ENCODE measurements at places on chromosomes 7 and 10.

DNA sequence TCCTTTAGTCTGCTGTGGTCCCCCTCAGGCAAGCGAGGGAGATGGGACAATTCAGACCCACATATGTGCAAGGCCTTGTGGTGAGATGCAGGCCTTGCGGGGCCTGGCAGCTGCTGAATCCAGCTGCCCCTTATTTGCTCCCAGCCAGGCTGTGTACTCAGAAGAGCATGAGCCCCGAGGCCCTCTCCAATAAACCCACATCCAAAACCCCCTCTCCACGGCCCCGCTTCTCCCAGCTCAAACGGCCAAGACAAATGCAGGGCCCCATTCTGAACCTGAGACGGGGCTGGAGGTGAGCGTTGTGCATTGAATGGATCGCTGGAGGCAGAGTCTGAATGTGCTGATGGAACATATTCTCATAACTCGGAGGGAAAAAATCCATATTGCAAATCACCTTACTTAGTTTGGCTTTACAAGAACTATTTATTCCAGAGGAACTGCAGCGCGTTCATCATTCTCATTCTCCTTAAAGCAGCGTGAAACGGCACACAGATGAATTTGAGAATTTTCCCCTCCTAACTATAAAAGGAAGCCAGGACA lies 169.2 kb upstream of the LYZL2 start:
- H3K4me3 ChIP-seq: no peak overlapping the region
- no peaks in the 10 kb centered on the region for H3K36me3 ChIP-seq
- no peak overlapping the region for H3K27ac ChIP-seq
- no peak for DNase-seq

DNA sequence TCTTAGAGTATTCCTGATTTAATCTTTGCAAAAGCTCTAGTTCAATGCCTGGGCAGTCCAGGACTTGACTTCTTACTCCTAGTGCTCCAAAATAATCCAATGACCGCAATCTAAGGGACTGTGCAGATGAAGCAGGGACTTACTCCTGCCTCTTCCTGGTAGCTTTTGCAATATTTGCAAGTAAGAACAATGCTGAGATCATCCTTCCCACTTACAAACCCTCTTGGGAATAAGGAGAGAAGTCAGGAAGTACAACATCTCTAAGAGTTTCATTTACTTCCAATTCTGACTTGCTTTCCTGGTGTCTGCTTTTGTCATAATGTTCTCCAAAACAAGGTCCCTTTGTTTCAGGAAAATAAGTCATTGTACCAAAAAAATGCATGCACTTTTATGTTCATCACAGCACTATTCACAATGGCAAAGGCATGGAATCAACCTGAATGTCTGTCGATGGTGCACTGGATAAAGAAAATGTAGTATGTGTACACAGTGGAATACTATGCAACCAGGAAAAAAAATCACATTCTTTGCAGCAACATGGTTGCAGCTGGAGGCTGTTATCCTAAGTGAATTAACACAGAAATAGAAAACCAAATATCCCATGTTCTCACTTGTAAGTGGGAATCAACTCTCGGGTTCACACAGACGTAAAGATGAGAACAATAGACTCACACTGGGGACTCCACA lies 7.1 kb upstream of the KCNMA1 start:
- H3K27me3 ChIP-seq: peaks cover 26% of the 10 kb centered on the region
- H3K4me1 ChIP-seq: no peaks in the 10 kb centered on the region
- no peak for DNase-seq
- no peak overlapping the region for H3K27ac ChIP-seq

- no peaks in the 10 kb centered on the region for H3K36me3 ChIP-seq
- H3K4me3 ChIP-seq: no peak overlapping the region
- H3K4me1 ChIP-seq: no peaks in the 10 kb centered on the region
- no peak for DNase-seq
- H3K27ac ChIP-seq: no peak overlapping the region
- H3K27me3 ChIP-seq: no peaks in the 10 kb centered on the region
Measured at GRCh38 chr7:110050785-110051184, 1040.1 kb upstream of the LRRN3 start.

- H3K27me3 ChIP-seq: peaks cover 7% of the 10 kb centered on the region
- no peak overlapping the region for H3K4me3 ChIP-seq
- H3K27ac ChIP-seq: no peak overlapping the region
- H3K4me1 ChIP-seq: peaks cover 17% of the 10 kb centered on the region
Measured at GRCh38 chr7:42883950-42884349, 27.9 kb downstream of the C7orf25 start.

DNA sequence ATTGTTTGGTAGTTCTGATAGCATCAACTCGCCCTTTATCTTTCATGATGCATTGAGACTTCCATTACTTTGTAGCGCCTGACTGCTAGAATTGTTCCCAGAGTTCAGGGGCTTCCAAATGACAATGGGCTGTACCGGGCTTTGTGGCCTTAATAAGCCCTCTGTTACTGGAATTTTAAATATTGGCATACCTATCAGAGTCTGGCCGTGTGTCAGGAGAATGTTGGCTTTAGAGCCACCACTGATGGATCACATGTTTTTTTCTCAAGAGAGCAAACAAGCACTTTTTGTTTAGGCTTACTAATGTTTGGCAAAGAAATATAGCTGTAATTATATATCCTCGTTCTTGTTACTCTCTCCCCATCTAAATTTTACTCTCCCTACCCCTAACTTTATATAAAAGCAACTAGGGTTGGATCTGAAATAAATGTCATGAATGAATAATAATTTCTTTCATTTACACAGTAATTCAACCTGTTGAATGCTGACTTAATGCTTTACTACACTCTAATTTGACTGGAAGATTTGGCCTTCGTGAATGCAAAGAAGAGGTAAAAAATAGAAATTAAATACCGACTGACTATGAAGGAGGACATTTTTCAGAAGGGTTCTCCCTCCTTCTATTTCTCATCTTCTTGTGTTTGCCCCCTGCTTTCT lies 396.7 kb downstream of the AUTS2 start:
- H3K27me3 ChIP-seq: no peaks in the 10 kb centered on the region
- no peaks in the 10 kb centered on the region for H3K4me1 ChIP-seq
- H3K4me3 ChIP-seq: no peak overlapping the region
- H3K27ac ChIP-seq: no peak overlapping the region

DNA sequence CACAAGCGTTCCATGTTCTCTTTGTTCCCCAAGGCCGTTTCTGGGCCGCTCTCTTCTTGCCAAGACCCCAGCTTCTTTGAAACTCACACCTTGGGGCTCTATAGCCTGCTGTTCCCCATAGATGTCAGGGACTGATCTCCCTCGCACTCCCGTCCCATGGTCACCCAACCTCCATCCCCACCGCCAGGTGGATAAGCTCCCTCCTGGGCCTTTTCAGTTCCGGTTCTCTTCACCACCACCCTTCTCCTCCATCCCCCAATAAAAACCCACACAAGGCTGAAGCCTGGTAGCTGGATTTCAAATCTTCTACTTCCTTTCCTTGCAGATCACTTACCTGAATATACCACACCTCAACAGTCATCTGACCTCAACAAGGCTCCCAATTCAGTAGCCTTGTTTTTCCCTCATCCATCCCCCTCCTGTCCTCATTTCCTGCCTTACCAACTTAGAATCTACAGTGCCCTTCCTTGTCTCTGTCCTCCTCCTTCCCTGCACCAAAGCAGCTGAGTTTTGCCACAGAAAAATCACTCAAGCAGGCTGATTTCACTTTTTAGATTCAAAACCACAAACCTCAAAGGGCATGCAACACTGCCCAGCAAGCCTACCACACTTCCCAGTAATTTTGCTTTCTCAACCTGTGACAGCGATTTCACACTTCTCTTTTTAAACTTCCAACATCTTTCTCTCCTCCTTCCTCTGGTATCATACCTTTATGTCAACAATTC lies 7.7 kb downstream of the SLC37A3 start:
- H3K36me3 ChIP-seq: peaks cover 4% of the 10 kb centered on the region
- peaks cover 1% of the 10 kb centered on the region for H3K4me1 ChIP-seq
- peak; percentile 24 for DNase-seq
- H3K27ac ChIP-seq: no peak overlapping the region

DNA sequence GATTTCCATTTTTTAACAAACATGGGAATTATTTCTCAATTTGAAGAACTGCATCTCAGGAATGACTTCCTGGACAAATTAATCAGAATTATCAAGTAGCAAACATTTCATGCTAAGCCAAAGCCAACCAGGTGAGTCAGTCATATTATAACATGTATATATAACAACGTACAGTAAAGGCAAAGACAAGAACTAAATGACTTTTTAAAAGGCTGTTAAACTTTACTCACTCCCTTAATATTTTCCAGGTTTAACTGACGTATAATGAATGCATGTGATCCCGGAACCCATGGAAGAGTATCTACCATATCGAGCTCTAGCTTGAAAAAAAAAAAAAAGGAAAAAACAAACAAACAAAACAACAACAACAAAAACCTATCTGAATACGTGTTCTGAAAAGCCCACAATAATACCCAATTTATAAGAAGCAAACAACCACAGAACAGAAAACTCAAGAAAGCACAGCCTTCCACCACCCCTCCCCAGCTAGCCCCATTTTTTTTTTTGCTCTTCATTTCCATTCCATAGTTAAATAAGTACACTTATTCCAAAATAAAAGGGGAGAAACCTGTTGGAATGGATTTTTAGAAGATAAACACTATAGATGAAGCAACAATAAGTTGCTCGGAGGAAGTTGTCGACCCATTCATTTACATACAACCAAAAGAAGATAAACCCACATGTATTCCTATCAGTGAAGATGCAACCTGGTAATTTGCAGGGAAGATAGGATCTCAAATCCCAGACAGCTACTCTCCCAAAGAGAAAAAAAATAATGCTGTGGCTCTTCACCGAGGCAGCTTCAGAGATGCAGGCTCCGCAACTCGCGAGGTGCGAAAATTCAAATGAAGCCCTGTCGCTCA lies 537 bp downstream of the NAPEPLD start:
- peak overlapping the region; percentile 96 for H3K27ac ChIP-seq
- H3K27me3 ChIP-seq: no peaks in the 10 kb centered on the region
- H3K4me1 ChIP-seq: peaks cover 35% of the 10 kb centered on the region

DNA sequence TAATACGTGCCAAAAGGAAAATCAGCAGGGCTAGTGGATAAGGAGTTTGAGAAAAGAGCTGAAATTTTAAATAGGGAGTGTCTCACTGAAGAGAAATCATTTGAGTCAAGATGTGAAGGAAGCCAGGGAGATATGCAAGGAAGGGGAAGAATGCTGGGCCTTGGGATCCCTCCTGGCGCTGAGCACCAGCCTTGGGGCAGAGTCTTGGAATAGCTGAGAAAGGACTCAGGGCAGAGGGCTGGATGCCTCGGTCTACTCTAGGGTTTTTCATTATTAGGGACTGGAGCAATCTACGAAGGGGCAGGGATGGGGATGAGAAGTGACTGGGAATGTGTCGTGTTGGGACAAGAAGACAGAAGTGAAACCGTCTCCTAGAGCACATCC lies 484 bp downstream of the ZWINT start:
- H3K4me1 ChIP-seq: peaks cover 41% of the 10 kb centered on the region
- H3K4me3 ChIP-seq: peak overlapping the region; percentile 97
- H3K36me3 ChIP-seq: peaks cover 43% of the 10 kb centered on the region
- H3K27me3 ChIP-seq: no peaks in the 10 kb centered on the region
- H3K27ac ChIP-seq: peak overlapping the region; percentile 91

DNA sequence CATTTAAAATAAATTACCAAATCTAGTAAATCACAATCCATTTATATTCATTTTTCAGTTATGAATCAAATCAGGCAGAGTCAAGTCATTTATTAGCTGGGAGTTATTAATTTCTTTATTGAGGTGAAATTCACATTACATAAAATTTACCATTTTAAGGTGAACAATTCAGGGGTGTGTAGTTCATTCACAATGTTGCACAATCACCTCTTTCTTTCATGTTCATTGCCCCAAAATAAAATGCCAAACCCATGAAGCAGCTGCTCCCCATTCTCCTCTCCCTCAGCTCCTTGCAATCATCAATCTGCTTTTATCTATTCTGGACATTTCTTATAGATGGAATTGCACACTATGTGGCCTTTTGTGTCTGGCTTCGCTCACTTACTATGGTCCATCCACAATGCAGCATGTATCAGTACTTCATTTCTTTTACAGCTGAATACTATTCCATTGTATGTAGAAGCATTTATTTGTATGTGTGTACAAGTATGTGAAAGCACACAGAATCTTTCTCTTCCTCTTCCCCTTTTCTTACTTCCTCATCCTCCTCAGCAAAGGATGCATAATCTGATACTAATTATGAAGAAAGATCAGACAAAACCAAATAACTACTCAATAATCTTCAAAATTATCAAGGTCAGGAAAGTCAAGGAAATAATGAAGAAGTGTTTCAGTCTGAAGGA lies 60.6 kb downstream of the LMBR1 start:
- H3K4me3 ChIP-seq: no peak overlapping the region
- no peak for DNase-seq
- peaks cover 9% of the 10 kb centered on the region for H3K4me1 ChIP-seq
- peaks cover 14% of the 10 kb centered on the region for H3K36me3 ChIP-seq

DNA sequence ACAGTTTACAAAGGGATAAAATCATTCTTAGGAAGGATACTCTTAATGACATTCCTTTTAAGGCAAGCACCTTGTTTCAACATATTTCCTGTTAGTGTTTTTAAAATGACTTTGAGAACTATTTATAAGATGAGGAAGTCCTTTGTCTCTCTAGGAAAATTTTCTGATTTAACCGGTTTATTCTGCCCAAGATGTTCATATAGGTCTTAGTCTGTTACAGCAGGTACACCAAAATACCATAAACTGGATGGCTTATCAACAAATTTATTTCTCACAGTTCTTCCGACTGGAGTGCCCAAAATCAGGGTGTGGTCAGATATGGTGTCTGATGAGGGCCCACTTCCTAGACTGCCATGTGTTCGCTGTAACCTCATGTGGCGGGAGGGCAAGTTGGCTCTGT lies 77.9 kb downstream of the GSAP start:
- no peaks in the 10 kb centered on the region for H3K36me3 ChIP-seq
- no peak overlapping the region for H3K27ac ChIP-seq
- no peak overlapping the region for H3K4me3 ChIP-seq
- no peaks in the 10 kb centered on the region for H3K27me3 ChIP-seq
- no peak for DNase-seq

- peaks cover 3% of the 10 kb centered on the region for H3K27me3 ChIP-seq
- no peaks in the 10 kb centered on the region for H3K4me1 ChIP-seq
- H3K4me3 ChIP-seq: no peak overlapping the region
- peak; percentile 3 for DNase-seq
- no peaks in the 10 kb centered on the region for H3K36me3 ChIP-seq
- no peak overlapping the region for H3K27ac ChIP-seq
Measured at GRCh38 chr7:104627516-104627915, 299.1 kb downstream of the LHFPL3 start.

- no peak for DNase-seq
- peaks cover 2% of the 10 kb centered on the region for H3K27me3 ChIP-seq
- no peaks in the 10 kb centered on the region for H3K36me3 ChIP-seq
Measured at GRCh38 chr7:17493446-17493845, 195.0 kb downstream of the AHR start.

Measured in activated naive CD8-positive, alpha-beta T cell treated with anti-CD3 and anti-CD28 coated beads, Interleukin-2, amount 50 U/mL, for 24 hours (primary cell).